NCI-H510A treated with DMSO at 0.1 percent for 48 hours (cell line): ENCODE measurements at places on chromosomes 12 and 14.

GRCh38 chr12:82470906-82471512, 112.7 kb downstream of the METTL25 start:
- DNase-seq: no peak

DNA sequence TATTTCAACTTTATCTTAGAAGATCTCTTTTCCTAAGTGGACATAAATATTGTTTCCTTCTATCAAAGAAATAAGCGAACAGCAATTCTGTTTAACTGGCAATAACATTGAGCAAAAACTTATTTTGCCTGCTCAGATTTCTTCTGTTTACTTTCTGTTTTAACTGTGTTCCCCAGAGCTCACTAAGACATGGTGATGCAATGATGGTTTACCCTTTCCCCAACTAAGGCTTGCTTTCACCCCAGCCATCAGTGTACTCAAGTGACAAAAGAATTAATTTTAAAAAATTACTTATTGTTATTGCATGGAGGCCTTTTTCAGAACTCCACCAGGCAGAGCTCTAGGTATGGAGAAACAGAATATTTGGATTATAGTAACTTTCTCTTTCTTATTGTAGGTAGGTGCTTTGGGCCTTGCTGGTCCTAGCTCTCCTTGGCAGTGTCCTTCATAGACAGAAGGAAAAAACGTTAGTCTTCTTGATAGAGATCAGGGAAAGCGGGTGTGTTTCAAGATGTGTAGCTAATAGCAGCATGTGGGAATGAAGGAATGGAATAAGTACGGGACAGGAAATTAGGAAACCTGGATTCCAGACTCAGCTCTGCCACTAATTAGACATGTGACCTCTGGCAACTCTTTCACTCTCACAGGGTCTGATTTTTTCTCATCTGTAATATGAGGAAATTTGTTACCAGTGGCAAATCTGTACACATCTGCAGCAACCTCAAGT, 14.6 kb upstream of the DDHD1 start:
- no peak for DNase-seq

GRCh38 chr12:113422030-113422885, at the start of gene SDSL:
TSS of gene SDSL (plus strand) at chr12:113422380. CDS start at chr12:113427983, 5,603 bp downstream.
- DNase-seq: peak; percentile 78

DNA sequence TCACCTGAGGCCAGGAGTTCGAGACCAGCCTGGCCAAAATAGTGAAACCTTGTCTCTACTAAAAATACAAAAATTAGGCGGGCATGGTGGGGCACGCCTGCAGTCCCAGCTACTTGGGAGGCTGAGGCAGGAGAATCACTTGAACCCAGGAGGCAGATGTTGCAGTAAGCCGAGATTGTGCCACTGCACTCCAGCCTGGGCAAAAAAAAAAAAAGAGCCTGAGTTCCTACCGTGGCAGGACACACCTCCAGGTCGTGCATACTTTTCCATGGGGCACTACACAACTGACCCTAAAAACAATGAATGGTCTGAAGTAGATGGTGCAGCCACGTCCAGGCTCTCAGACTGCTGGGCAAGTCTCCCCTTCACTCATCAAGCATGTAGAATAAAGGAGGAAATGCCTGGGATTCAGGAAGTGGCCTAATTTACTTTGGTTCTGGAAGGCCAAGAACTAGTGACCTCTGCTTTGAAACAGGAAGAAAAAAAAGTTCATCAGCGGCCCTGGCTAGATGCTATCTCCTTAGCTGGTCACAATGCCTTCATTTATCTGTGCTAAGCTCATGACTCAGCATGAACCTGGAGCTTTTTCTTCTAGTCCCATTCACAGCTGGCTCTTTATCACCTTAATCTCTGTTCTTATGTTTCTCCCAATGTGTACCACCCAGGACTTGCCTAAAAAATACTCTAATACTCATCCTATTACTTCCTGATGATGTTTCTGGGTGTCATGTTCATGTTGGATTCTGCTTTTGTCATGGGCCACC, 55.8 kb upstream of the OR6J1 start:
- DNase-seq: no peak
